ENCODE measurements at places on chromosomes 12 and 14. TPM values are rescaled to one million over a fixed set of nuclear protein-coding genes. Genes with fewer than 3 reads are reported as not detected.

Gene RAB15
- total RNA-seq = 9.0 TPM

Gene KCNK13
- 1.4 TPM for total RNA-seq

Gene THTPA
- 21.6 TPM for total RNA-seq

Gene BCL2L14
- not detected for total RNA-seq

Gene PGF
- total RNA-seq = 11.8 TPM

All from camera-type eye (tissue), 1 donor.